CD8-positive, alpha-beta memory T cell (primary cell): ENCODE measurements at places on chromosomes 5 and 9. TPM values are rescaled to one million over a fixed set of nuclear protein-coding genes. Genes with fewer than 3 reads are reported as not detected.

DNA sequence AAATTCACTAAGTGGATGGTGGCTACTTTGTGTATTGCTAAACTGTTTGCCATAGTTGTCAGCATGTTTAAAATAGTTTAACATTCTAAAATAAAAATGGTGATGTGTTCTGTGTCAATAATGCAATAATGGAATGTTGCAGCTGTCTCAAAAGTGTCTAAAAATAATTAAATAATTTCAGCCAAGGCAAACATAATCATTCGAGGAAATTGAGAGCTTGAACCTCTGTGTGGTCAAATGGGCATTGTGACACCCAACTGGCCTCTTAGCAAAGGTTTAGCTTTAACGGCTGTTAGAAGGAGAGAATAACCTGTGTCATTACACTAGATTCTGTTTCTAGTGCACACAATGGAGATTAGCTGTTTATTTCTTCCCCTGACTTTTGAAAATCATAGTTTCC, 278.5 kb downstream of the TMEM167A start:
- no peak overlapping the region for H3K27ac ChIP-seq
- DNase-seq: no peak
- no peak overlapping the region for H3K4me3 ChIP-seq
- H3K36me3 ChIP-seq: no peaks in the 10 kb centered on the region
- H3K4me1 ChIP-seq: no peaks in the 10 kb centered on the region

DNA sequence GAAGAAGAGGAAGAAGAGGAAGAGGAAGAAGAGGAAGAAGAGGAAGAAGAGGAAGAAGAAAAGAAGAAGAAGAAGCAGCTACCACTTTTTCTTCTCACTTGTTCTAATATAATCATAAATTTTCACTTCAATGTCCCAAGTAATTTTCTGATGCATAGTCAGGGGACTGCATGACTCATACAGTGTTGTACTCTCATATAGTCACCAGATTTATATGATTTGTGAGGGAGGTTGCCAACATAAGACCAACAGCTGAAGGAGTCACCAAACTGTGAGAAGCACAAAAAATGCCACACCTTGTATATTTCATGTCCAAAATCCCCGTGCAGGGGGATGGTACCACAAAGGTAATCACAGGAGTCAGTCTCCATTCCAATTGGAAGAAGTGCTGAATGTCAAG, 32.7 kb upstream of the DMRTA1 start:
- no peaks in the 10 kb centered on the region for H3K36me3 ChIP-seq
- H3K27me3 ChIP-seq: no peaks in the 10 kb centered on the region
- H3K4me3 ChIP-seq: no peak overlapping the region
- DNase-seq: no peak
- H3K27ac ChIP-seq: no peak overlapping the region

GRCh38 chr5:133913413-133914155, 54.8 kb downstream of the C5orf15 start:
- H3K27ac ChIP-seq: no peak overlapping the region
- H3K4me3 ChIP-seq: no peak overlapping the region
- no peak for DNase-seq
- no peaks in the 10 kb centered on the region for H3K36me3 ChIP-seq
- no peaks in the 10 kb centered on the region for H3K27me3 ChIP-seq

DNA sequence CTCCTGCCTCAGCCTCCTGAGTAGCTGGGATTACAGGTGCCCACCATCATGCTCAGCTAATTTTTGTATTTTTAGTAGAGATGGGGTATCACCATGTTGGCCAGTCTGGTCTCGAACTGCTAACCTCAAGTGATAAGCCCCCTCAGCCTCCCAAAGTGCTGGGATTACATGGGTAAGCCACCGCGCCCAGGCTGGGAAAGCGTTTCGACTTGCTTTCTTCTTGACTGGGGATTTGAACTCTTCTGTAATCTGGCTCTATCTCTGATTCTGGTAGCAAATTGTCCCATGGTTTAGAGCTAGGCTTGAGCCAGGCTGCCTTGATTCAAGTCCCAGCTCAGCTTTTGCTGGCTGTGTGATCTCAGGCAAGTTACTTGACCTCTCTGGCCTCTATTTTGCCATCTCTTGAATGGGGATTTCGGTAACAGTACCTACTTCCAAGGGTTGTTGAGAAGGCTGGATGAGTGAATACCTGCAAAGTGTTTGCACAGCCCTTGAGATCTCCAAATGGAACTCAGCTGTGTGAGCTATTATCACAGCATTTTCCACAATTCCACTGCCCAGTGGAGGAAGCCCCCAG, 20.5 kb upstream of the MVB12B start:
- H3K27me3 ChIP-seq: no peaks in the 10 kb centered on the region
- no peak overlapping the region for H3K4me3 ChIP-seq
- H3K27ac ChIP-seq: no peak overlapping the region
- H3K36me3 ChIP-seq: no peaks in the 10 kb centered on the region
- DNase-seq: no peak

- no peaks in the 10 kb centered on the region for H3K4me1 ChIP-seq
- no peak overlapping the region for H3K4me3 ChIP-seq
- H3K27me3 ChIP-seq: no peaks in the 10 kb centered on the region
- no peak overlapping the region for H3K27ac ChIP-seq
- no peaks in the 10 kb centered on the region for H3K36me3 ChIP-seq
Measured at GRCh38 chr5:36629729-36630128, 23.3 kb downstream of the SLC1A3 start.

Gene SLC6A19
- total RNA-seq: not detected

Gene ADGRD2
- not detected for total RNA-seq

Gene TENT4A
- total RNA-seq: 28.4 TPM

Gene RPL37
- 1,652 TPM for total RNA-seq

GRCh38 chr9:98745470-98745869, 36.7 kb upstream of the GABBR2 start:
- no peak overlapping the region for H3K27ac ChIP-seq
- H3K36me3 ChIP-seq: peaks cover 7% of the 10 kb centered on the region
- no peak overlapping the region for H3K4me3 ChIP-seq
- H3K4me1 ChIP-seq: no peaks in the 10 kb centered on the region
- DNase-seq: no peak

- no peaks in the 10 kb centered on the region for H3K36me3 ChIP-seq
- no peaks in the 10 kb centered on the region for H3K4me1 ChIP-seq
- H3K27me3 ChIP-seq: no peaks in the 10 kb centered on the region
- no peak overlapping the region for H3K27ac ChIP-seq
- H3K4me3 ChIP-seq: no peak overlapping the region
Measured at GRCh38 chr9:8491563-8491962, 692.0 kb upstream of the DMAC1 start.

GRCh38 chr9:132030626-132031325, 48.9 kb downstream of the MED27 start:
- H3K27ac ChIP-seq: no peak overlapping the region
- H3K27me3 ChIP-seq: no peaks in the 10 kb centered on the region
- H3K4me1 ChIP-seq: peaks cover 4% of the 10 kb centered on the region

GRCh38 chr5:123700624-123701287, 188.8 kb downstream of the CSNK1G3 start:
- no peak overlapping the region for H3K4me3 ChIP-seq
- no peaks in the 10 kb centered on the region for H3K4me1 ChIP-seq
- no peak for DNase-seq
- H3K27ac ChIP-seq: no peak overlapping the region

DNA sequence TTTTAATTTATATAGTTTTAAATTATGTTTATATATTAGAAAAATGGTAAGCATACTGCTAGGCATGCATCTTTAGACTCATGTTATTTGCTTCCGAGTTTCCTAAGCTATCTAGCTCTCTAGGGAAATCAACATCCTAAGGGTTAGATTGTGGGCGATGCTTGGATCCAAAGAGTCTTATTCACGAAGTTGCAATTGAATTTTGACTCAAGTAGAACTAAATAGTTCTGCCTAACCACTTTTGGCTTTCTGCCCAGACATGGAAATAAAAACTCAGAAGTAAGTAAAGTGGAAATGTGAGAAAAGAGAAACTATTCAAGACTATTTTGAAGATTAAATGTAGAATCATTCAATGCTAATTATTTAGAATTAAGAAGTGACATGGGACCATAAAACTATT, 440.4 kb downstream of the CDH18 start:
- no peak overlapping the region for H3K4me3 ChIP-seq
- no peak for DNase-seq
- H3K4me1 ChIP-seq: no peaks in the 10 kb centered on the region
- H3K27me3 ChIP-seq: no peaks in the 10 kb centered on the region
- H3K27ac ChIP-seq: no peak overlapping the region

GRCh38 chr5:138000102-138000723, 32.7 kb downstream of the FAM13B start:
- H3K27ac ChIP-seq: peak overlapping the region; percentile 53
- DNase-seq: no peak
- H3K4me1 ChIP-seq: peaks cover 5% of the 10 kb centered on the region
- peaks cover 13% of the 10 kb centered on the region for H3K36me3 ChIP-seq

Gene PCDH12
- 0.88 TPM for total RNA-seq

Gene FBN2
- 0.09 TPM for total RNA-seq

- no peaks in the 10 kb centered on the region for H3K27me3 ChIP-seq
- no peaks in the 10 kb centered on the region for H3K36me3 ChIP-seq
- H3K4me3 ChIP-seq: no peak overlapping the region
- DNase-seq: no peak
- H3K4me1 ChIP-seq: no peaks in the 10 kb centered on the region
Measured at GRCh38 chr5:112238473-112238872, 180.6 kb downstream of the EPB41L4A start.

DNA sequence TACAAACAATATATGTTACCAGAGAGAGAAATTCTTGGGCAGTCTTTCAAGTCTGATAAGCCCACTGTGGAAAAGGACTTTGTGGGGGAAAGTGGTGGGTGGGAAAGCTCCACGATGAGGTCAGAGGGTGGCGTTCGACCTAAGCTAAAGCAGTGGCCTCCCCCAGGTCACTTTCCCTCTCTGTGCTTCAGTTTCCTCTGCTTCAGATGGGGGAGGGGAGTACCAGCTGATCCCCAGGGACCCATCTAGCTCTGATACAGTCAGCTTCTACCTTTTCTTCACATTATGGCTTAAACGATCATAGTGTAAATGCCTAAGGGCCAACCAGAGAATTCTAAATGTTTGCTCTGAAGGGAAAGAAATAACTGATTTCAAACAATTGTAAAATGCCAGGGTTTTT, 36.6 kb upstream of the ARSB start:
- H3K4me3 ChIP-seq: no peak overlapping the region
- H3K4me1 ChIP-seq: no peaks in the 10 kb centered on the region
- no peak for DNase-seq
- peaks cover 13% of the 10 kb centered on the region for H3K27me3 ChIP-seq

- no peak for DNase-seq
- no peaks in the 10 kb centered on the region for H3K36me3 ChIP-seq
- no peak overlapping the region for H3K4me3 ChIP-seq
Measured at GRCh38 chr5:61783481-61783880, 451.4 kb downstream of the ZSWIM6 start.

DNA sequence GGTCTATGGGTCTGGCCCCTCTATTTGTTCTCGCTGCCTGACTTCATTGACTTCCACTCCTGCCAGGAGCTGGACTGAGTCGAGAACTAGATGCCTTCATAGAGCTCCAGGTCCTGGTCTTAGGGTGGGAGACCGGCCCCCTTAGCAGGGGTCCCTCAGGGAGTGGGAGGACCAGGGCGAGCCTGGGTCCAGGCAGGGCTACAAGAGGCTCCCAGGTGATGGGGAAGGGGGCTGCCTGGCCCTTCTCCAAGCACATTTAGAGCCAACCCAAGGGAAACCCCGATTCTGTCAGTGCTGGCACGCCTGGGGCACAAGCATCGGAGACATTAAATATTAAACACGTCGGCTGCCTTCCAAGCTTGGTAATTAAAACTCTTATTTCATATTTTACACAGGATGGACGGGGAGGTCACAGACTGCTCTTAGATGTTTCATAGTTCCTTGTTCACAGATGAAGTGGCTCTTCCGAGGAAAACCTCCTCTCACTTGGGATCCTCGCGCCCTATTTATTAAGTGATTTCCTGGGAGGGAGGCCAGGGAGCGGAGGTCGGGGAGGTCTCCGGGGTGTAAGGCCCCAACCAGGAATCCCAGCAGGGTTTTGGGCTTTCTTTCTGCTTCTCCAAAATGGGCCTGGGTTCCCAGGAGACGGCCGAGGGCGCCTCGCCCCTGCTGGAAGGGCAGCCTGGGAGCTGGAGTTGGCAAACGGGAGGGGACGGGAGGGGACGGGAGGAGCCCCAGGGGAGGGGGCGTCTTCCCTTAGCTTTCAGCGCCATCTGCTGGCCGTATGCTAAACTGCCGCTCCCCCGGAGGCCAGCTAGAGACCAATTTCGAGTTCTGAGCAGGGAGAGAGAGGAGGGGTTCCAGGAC, 23.4 kb upstream of the ZBTB43 start:
- H3K27me3 ChIP-seq: peaks cover 7% of the 10 kb centered on the region
- no peaks in the 10 kb centered on the region for H3K4me1 ChIP-seq
- no peak overlapping the region for H3K27ac ChIP-seq
- peak; percentile 80 for DNase-seq

DNA sequence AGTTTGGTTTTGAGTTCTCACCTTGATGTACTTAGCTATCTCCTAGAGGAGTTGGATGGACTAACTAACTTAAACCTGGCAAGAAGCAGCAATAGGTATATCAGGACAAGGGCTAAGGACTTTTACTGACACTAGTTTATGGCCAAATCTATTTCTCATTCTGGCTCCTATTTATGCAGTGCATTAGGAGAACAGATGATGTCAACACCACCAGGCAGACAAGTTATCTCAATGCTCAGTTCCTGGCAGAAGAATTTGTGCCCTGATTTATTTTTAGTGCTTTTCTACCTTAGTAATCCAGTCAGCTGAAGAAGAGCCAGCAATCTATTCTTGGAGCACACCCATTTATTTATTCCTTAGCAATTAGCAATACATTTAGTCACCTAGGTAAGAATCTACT, 30.7 kb upstream of the MYOT start:
- no peaks in the 10 kb centered on the region for H3K36me3 ChIP-seq
- H3K4me3 ChIP-seq: no peak overlapping the region
- no peaks in the 10 kb centered on the region for H3K27me3 ChIP-seq
- DNase-seq: no peak
- no peaks in the 10 kb centered on the region for H3K4me1 ChIP-seq
- no peak overlapping the region for H3K27ac ChIP-seq

- H3K27me3 ChIP-seq: no peaks in the 10 kb centered on the region
- H3K36me3 ChIP-seq: no peaks in the 10 kb centered on the region
- H3K27ac ChIP-seq: no peak overlapping the region
- no peak for DNase-seq
Measured at GRCh38 chr5:52010454-52010853, 627.2 kb downstream of the ISL1 start.

DNA sequence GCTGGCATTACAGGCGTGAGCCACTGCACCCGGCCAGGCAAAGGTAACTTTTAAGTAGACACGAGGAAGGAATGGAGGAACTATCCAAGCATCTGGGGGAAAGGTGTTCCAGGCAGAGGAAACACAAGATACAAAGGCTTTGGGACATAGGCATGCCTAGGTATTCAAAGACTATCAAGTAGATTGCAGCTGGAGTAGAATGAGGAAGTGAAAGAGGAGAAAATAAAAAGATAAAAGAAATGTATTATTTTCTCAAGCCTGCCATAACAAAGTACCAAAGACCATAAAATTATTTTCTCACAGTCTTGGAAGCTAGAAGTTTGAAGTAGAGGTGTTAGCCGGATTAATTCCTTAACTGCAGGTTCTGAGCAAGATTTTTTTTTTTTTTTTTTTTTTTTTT, 39.9 kb upstream of the GRIN3A start:
- no peaks in the 10 kb centered on the region for H3K27me3 ChIP-seq
- H3K36me3 ChIP-seq: no peaks in the 10 kb centered on the region
- no peaks in the 10 kb centered on the region for H3K4me1 ChIP-seq
- H3K27ac ChIP-seq: no peak overlapping the region

- no peak overlapping the region for H3K27ac ChIP-seq
- DNase-seq: no peak
- no peaks in the 10 kb centered on the region for H3K36me3 ChIP-seq
- no peaks in the 10 kb centered on the region for H3K4me1 ChIP-seq
Measured at GRCh38 chr9:111866976-111867375, 29.6 kb upstream of the UGCG start.

Gene C9orf50
- total RNA-seq: not detected

Gene ZNF658
- total RNA-seq: 3.8 TPM
